Stimulated activated CD8-positive, alpha-beta memory T cell treated with anti-CD3 and anti-CD28 coated beads, Interleukin-15, amount 100 ng/mL, for 24 hours (primary cell): ENCODE measurements at places on chromosomes 7 and 10.

GRCh38 chr7:70571403-70571934, 560.5 kb upstream of the GALNT17 start:
- DNase-seq = no peak

DNA sequence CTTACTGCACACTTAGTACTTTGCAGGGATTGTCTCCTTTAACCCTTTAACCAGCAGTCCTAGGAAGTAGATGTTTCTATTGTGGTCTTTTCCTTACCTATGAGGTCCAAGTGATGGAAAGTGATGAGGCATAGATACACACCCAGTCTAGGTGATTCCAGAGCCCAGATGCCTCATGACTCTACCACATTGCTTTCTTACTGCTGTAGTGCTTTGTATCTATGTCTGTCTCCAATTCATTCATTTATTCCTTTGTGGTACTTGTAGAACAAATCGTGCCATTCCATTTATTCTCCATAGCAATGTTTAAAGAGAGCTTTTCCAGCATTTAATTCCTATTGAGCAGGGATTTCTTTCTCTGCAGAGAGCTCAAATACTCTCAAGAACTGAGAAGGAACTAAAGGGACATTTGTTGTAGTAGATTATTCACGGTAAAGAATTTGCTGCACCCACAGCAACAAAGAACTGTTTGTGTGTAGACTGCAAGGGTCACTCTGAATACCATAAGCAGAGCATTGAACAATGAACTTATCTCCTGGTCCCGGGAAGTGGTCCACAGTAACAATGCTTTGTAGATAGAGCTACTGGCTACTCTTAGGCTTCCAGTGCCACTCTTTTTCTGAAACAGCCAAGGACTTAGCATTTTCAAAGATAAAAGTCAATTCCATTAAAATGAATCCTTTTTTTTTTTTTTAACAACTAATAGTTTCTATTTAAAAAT, 337.0 kb downstream of the PTEN start:
- DNase-seq = no peak

DNA sequence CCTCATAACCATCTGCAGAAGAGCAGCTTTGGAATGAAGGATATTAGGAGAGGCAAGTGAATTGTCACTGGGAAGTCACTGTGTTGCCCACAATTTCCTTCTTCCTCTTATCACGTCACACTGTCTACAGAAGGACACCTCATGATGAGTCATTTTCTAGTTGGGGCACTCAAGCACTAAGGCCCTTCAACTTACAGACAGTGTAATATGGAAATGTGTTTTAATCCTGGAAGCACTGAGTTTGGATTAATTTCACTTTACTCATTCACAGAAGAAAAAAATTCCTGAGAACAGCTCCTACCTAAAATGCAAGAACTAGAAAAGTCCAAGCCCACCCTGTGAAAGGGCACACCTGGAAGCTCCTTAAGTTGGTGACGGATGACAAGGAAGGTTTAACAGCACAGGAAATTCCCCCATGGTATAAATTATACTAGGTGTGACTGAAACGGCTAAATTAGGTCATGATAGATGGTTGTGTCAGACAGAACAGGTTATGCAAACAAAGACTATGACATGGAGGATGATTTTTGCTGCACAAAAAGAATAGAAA, 56.6 kb downstream of the PARD3 start:
- no peak for DNase-seq

DNA sequence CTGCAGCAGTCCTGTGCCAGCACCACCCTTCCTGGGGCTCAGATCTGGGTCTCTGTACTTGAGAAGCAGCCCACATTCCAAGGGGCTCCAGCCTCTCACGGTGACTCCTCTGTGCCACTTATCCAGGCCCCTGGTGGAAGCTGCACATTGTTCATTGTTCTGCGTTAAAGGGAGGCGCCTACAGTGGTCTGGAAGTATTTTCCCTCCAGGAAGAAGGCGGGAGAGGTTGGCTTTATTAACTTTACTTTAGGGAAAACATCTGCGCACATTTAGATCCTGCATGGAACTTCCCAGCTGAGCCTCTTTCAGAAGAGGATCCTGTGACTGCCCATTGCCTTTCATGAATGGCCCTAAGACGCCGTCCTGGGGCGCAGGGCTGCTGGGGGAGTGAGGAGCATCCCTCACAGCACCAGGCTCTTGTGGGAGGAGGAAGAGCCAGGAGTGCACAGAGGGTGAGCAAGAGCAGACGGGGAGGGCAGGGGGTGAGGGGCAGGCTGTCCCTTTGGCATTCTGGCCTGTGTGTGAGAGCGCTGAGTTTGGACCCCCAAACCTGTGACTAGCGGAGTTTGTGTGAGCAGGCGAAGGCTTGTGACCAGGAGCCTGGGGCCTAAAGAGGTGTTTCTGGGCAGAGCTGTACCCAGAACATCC, 98.6 kb upstream of the BTBD16 start:
- DNase-seq = no peak

DNA sequence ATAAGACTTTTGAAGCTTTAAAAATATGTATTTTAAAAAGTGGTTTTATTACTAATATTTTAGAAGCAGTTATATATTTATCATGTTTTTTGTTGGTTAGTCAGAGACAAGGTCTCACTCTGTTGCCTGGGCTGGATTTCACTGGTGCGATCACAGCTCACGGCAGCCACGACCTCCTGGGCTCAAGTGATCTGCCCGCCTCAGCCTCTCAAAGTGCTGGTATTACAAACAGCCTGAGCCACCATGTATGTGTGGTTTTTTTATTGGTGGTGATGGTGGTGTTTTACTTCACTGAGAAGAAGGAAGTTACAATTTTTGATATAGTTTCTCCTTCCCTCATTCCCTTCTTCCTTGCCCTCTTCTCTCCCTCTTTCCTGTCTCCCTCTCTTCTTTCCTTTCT, 13.4 kb downstream of the NHLRC2 start:
- DNase-seq = no peak

DNA sequence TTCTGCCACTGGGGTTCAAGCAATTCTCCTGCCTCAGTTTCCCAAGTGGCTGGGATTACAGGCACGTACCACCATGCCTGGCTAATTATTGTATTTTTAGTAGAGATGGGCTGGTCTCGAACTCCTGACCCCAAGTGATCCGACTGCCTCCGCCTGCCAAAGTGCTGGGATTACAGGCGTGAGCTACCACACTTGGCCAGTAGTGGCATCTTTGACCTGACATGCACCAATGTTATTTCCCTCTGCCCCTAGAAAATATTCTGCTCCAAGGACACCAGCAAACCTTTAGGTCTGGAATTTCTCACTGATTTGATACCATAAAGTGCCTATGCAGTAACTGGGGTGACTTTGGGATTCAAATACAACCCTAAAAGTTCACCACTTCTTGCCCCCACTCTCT, 179.4 kb downstream of the ARID5B start:
- no peak for DNase-seq

DNA sequence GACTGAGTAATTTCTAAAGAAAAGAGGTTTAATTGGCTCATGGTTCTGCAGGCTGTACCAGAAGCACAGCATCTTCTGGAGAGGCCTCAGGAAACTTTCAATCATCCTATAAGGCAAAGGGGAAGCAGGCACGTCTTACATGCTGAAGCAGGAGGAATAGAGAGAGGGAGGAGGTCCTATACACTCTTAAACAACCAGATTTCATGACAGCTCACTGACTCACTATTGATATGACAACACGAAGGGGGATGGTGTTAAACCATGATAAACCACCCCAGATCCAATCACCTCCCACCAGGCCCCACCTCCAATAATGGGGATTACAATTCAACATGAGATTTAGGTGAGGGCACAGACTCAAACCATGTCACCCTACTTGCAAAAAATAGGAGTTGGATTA, 201.5 kb downstream of the CDK14 start:
- DNase-seq = no peak

- no peak for DNase-seq
Observed at GRCh38 chr10:11846542-11846941, 23.4 kb downstream of the PROSER2 start.

GRCh38 chr10:93601146-93601773, at the start of gene RBP4:
Gene RBP4, minus strand, starts transcription at chr10:93601235. Its CDS starts 207 bp downstream, at chr10:93601028.
- no peak for DNase-seq

GRCh38 chr10:31253237-31253636, 65.8 kb upstream of the ZEB1 start:
- DNase-seq = no peak

- DNase-seq = no peak
Observed at GRCh38 chr7:91892821-91893340, 12.4 kb upstream of the MTERF1 start.

DNA sequence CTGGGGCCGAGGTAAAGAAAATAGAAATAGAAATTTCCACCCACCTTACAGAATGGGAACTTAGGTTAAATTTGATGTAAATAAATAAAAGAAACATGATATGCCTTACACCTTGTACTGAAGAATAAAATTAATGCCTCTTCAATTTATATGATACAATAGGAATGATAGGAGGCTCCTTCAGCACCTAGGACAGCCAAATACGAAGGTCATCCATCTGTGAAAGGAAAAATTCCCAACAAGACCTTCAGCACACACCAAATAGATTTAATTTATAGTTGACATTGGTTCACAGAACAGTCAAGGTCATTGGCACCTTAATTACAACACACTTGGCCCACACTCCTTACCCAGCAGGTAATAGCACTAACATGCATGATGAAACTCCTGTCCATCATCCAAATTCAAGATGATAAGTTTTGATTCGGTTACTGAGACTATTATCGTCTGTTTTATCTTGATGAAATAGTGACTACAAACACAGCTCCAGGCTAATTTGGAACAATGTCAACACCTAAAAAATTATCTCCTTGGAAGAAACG, 250.9 kb downstream of the SNX13 start:
- no peak for DNase-seq

DNA sequence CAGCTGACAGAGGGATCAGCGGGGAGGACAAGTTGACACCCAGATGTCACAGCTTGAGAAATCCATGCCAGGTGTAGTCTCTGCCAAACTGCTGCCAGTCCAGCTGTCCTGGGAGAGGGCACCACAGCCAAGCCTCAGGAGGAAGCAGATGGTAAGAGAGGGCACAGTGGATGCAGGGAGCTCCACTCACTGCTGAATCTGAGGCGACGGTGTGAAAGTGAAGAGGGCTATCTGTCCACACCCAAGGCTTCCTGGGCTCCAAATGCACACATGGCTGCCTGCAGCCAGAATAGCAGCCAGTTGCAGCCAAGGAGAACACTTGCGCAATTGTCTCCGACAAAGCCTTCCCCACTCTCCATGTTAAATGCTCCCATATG, 502.4 kb downstream of the GRID1 start:
- DNase-seq = no peak

- no peak for DNase-seq
Observed at GRCh38 chr7:36367561-36368077, 22.0 kb upstream of the ANLN start.

DNA sequence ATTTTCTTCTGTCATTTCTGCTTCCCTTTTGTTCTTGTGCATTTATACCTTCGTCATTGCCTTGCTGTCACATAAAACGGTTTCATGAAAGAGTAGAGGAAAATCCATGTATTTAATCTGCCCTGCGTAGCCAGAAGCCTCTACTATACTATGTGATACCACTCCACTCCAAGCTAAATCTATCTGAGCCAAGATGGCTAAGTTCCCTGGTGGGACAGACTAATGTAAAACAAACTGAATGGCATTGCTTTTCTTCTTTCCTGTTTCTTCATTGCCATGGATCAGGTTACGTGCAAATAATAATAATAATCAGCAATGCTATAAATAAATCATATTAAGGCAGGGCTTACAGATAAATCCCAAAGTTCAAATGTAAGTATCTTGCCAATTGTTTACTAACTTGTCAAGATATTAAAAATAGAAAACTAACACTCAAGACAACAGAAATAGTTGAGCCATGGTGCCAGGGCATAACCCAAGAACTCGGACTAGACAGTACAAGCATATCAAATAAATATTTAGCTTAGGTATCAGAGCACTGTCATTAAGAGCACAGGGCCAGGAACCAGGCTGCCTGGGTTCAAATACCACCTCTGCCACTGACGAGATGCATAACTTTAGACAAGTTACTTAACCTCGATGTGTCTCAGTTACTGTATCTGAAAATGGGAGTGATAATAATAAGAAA, 151.4 kb downstream of the PDE1C start:
- no peak for DNase-seq

GRCh38 chr10:13184730-13185514, 23.6 kb downstream of the MCM10 start:
- DNase-seq = no peak

DNA sequence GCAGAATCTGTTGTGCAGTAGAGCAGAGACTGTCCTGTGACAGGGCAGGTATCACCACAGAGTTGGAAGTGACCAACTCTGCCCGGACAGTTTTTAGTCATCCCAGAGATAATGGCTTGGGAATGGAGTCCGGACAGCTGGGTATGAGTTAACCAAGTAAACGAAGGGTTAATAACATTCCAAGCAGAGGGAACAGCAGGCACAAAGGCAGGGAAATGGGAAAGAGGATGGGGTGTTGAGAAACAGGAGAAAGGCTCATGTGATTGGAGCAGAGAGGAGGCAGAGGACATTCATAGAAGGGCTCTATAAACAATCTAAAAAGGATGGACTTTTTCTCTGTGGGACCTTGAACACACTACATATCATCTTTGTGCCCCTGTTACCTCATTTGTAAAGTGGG, 132.2 kb upstream of the YAE1 start:
- DNase-seq = no peak

- no peak for DNase-seq
Observed at GRCh38 chr10:70669015-70669414, 3.3 kb upstream of the ADAMTS14 start.

DNA sequence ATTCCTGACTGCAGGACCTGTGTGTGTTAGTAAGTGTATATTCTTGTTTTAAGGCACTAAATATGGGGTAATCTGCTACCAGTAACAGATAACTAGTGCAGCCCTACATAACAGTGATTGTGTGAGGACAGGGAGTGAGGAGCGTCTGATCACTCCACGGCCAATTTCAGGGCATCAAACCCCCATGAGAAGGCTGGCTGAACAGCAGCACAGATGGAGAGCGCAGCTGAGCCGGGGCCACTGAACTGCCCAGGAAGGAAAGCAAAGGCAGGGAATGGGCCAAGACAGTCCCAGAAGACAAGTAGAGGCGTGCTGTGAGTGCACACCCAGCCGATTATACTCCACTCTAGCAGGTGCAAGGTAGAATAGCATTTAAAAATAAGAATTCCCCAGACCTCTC, 157.1 kb upstream of the CHST15 start:
- no peak for DNase-seq

- no peak for DNase-seq
Observed at GRCh38 chr10:116688741-116689495, 53.4 kb downstream of the HSPA12A start.

DNA sequence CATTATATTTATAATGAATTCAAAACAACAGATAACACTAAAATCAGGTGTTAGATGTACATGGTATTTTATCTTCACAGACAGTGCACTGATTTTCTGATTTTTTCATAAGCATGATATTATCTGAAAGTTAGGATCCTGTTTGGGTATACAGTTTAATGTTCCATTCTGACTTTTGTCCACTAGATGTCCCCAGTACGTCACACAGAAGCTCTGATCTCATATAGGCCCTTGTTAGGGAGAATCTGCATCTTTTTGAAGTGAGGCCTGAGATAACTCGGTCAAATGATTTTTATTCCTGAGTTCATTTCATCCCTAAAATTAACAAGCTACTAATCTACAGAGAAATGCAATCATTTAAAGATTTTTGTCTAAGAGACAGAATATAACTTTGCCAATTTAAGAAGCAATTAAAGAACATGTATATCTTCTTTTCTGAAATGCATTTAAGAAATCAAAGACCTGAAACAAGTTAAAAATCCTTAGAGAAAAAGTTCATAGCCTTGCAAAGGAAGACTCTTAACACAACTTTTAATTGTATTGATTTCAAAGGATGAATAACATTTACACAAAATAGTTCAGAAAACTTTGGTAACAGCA, 72.0 kb upstream of the TES start:
- no peak for DNase-seq
